ENCODE measurements at places on chromosomes 3 and 15.
A peak's percentile ranks its signal among the peaks of the same experiment; 100 is the strongest.

- DNase-seq: no peak
Observed at GRCh38 chr15:49215768-49216739, 46.0 kb downstream of the GALK2 start.

GRCh38 chr3:52357151-52358080, 41.3 kb downstream of the DNAH1 start:
- no peak for DNase-seq

- DNase-seq: no peak
Observed at GRCh38 chr3:133317866-133318265, 82.0 kb upstream of the BFSP2 start.

DNA sequence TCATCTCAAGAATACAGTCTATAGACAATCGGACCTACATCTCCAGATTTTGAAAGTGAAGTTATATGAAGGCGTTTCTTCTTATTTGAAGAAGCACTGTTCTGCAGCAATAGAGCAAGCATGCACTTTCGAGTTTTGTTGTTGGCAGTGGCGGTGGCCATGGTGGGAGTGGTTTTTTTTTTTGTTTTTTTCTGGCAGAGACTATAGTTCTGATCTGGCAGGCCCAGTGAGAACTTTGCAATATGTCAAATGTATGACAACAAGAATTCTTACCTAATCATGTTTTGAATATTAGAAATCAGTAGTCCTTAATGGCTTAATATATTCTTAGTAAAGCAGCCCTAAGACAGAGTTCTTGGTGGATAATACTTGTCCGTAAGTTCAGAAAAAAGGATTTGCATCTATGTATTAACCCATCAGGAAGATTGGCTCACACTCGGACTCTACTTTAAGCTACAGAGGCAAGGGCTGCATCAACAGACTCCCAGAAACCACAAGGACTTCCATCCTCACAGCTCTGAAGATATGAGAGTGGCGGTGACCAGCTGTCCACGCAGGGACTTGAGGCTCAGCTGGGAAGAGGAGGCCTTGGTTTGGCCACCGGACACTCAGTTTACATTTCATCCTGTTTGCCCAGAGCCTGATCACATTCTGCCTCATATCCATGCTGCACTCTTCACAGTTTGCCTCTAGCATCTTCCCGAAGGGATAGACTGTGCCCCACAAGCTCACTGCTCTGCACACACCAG, 124.1 kb upstream of the THBS1 start:
- no peak for DNase-seq

DNA sequence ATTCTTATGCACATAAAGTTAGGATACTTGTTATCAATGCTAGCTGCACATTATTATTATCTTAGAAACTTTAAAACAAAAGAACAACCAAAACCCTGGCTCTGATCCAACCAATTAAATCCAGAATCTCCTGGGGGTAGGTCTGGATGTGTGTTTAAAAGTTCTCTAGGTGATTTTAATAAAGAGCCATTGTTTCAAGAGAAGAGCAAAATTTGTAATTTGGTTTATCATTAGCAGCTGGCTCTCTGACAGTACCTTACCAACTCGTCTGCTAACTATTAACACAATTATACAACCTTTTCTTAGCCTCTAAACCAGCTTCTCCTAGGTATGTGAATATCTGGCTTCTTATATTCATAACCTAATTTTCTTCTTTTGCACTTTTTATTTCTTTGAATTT, 68.9 kb downstream of the IFT80 start:
- no peak for DNase-seq

DNA sequence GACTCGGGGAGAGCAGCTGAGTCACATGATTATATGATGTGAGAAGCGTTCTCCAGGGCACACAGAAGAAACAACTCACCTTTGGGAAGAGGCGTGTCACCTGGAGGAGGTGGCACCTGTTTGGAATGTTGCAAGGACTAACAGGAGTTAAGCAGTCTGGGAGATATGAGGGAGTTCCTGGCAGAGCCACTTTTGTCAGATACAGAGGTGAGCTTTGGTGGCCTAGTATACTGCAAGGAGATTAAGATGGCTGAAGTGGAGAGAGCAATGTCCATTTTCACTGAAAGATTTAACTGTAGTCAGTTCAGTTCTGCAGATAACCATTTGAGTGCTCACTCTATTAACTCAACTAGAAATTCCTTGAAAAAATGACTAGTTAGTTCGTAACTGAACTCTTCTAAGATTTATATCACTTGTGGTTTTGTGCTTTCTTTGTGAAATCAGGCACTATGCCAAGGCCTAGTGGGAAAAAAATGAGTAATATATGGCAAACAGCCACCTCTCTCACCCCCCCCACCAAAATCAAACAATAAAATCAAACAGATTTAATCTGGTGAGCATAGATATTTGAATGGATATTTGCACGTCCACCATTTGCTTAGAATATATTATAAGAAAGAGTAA, 61.3 kb downstream of the CRYBG3 start:
- DNase-seq: no peak

DNA sequence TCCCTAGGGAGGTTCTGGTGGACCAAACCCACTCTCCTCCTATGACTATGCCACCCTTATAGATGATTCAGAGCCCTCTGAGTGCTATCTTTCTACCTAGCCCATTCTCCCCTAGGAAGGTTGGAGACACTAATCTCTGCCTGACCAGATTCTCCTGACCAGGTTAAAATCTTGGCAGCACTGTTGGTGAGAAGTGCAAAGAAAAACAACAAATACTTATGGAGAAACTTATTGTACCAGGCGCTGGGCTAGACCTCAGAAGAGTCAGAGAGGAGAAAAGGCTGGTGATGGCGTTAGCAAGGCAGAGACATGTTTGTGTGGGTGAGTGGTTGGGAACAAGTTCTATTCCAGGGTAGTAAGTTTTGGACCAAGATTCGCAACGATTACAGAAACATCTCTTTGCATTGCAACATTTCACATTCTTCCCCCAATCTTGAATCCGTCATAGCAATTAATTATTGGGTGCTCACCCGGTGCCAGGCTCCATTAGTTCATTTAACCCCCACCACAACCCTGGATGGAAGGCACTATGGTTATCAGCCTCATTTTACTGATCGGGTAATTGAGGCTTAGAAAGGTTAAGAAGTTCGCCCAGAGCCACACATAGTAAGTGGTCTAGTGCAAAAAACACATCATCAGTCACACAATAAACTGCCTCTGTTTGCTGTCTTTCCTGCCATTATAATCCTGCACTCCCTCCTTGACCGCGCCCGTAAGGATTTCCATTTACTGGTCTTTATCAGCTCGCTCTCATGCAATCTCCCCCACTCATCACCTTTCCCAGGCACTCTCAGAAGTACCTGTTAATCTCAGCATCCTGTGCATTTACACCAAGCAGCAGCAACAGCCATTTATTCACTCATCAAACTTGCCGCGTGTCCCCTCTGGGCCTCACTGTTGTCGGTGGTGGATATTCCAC, 655 bp upstream of the TSPAN3 start:
- no peak for DNase-seq

DNA sequence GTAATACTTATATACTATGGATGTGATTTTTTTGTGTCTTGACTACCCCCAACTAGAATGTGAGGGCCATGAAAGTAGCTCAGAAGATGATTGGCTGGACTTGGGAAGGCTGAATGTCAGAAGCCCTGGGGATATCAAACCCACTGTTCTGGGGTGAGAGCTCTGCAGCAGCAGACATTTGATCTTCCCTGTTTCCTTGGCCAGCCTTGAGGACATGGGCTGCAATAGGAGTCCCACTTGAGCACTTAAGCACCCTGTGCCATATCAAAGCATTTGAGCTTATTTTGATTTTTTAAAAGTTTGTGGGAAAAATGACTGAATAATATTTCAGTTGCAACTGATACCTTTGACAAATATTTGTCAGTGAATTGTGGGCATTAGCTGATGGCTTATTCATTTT, 21.7 kb downstream of the GTF2E1 start:
- no peak for DNase-seq

DNA sequence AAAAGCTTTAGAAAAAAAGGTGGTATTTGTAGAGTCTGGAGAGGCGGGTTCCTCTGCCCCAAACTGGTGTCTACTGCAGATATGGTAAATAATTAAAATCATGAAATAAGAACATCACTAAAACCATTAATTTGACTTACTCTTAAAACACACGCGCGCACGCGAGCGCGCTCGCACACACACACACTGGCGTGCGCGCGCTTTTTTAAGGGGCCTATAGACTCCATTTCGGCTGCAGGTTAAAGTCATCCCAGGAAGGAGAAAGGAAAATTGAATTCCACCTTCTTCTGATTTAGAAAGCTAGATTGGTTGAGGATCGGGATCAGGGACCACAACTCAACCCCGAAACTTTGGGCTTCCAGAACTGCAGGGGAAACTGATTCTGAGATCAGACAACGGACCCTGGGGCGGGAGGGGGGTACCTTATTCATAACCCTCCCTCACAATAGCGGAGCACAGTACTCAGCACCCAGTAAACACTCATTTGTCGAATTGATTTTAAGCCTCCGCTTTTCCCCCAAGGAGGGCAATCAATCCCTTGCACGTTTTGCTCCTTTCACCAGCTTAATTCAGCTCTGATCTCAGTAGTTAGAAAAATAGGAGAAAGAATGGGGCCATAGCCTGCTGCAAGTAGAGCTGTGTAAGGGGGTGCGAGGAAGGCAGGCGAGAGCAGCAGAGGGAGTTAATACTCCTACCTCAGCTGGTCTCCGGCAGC, 509 bp upstream of the LRRC3B start:
- no peak for DNase-seq

- no peak for DNase-seq
Observed at GRCh38 chr15:54345301-54345700, 367.1 kb downstream of the UNC13C start.

- DNase-seq: no peak
Observed at GRCh38 chr3:171457607-171458061, 2.6 kb downstream of the TNIK start.

DNA sequence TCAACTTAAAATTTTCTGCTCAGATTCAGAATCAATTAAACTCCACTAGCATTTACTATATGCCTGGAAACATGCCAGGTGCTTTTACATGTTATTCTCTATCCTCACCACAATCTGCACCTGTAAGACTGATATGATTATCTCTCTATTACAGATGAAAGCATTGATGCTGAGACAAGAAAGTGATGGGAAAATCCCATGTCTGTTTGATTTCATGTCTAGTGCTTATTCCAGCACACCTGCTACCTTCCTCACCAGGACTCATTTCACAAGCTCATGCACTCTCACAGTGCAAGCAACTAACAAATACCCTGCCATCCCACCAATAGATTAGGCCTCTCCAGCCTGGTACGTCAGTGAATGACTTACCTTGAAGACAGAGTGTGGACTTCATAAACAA, 25.0 kb upstream of the BCL6 start:
- DNase-seq: no peak

DNA sequence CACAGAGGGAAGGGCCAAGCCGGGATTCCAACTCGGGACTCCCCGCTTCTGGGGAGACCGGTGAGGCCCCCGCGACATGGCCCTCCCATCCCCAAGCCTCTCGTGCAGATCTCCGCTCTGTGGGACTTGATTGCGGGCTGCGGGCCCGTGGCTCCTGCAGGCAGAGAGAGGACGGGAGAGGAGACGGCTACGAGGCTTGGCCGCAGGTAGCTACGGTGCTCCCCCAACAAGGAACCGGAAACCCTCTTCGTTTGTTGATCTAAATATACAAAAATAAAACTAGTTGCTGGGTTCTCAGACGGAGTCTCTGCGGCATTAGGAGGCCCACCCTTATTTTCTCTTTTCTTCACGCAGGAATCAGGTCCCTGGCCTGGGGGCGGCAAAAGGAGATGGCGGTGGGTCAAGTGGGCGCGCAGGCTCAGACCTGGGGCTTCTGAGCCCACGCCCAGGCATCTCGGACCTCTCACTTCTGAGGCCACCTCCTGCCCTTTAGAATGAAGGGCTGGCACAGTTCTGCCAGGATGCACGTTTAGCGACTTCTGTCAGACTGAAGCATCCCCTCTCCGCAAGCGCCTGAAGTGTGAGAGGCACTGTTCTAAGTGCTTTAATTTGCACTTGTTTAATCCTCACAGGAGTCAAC, 10.9 kb downstream of the GNB5 start:
- DNase-seq: peak; percentile 33

DNA sequence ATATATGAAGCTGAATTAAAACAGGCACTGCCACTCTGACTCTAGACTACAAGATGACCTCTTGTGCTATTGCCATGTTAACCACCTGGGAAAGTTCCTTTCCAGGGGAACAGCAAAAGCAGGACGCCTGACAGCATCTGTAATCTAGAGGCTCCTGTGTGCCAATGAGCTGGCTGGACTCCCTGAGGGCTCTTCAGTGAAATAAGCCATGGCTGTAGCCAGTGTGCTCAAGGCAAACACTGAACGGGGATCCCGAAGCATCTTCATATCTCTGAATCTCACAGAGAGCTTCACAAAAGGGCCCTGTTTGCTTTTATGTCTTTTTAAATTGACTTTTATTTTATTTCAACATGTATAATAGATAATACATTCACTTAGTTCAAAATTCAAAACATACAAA, 57.2 kb downstream of the BFSP2 start:
- DNase-seq: no peak

- DNase-seq: no peak
Observed at GRCh38 chr3:118000219-118000618, 1034.4 kb downstream of the IGSF11 start.

DNA sequence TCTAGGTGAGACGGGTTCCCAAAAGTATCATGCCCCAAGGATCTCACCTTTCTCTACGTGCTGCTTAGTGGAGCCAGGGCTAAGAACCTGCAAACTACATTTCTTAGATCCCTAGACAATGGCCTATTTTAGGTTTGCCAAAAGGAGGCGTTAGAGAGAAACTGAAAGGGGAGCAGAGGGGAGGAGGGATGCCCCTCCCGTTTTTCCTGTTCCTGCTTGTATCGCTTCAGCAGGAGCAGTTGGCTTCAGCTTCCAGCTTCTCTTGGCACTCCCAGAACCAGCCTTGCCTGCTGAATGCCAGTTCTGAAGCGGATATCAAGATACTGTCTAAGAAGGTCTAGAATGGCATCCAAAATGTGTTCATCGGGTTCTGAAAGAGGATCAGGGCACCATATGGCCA, 58.4 kb upstream of the ABHD17C start:
- no peak for DNase-seq

DNA sequence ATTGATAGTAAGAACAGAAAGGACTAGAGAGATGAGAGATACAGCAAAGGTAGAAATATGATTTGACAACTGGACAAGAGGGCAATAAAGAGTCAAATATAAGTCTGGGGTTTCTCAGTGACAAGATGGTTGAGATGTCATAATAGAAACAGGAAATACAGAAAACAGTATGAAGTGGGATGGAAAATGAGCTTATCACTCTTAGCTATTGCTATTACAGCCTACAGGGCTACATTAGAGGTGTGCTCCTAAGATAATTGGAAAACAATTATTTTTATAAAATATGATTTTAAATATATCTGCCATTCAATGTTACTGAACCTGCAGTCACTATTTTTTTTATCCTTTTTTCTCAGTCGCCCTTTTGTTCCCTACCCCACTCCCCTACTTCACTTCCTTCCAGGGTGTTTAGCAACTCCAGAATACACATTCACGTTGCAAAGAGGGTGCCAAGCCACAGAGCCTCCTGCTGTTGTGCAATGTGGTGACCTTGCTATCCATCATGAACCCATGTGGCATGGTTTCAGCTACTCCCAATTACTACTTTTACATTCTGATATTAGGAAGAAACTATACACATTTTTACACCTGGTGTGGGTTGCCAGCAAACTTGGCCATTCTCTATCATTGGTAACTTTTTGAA, 6.0 kb downstream of the NRG4 start:
- no peak for DNase-seq

All from activated CD4-positive, CD25-positive, alpha-beta regulatory T cell (primary cell).